ENCODE measurements at places on chromosomes 2 and 18.

GRCh38 chr18:76145521-76146376, 349.3 kb downstream of the ZNF516 start:
- no peak for DNase-seq

- DNase-seq = no peak
Measured at GRCh38 chr18:61335684-61336555, 2.7 kb downstream of the CDH20 start.

GRCh38 chr2:101796825-101797600, 99.5 kb downstream of the MAP4K4 start:
- DNase-seq = no peak

DNA sequence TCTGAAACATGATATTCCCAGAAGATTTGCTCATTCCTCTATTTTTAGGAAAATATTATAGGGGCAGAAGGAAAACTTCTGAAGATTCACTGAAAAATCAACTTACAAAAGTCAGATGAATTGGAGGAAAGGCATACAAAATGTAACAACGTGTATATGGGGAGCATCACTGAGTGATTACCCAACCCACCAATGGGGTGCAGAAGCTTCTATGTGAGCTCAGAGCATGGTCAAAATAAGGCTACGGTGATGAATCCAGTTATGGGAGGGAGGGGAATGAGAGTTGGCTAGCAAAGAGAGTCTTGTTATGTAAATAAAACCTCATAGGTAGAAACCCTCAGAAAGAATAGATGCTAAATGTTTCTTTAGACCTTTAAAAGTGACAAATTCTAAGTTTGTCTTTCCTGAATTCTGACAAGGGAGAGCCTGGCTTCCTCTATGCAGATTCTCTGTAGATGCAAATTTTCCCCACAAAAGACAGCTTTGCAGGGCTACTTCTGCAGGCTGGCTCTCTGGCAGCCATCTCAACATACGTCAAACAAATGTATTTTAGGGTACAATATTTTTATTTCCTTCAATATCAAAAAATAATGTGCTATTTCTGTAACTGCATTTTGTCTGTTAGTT, 171.4 kb upstream of the NDUFV2 start:
- no peak for DNase-seq
